Activated T-cell treated with anti-CD3 and anti-CD28 coated beads for 48 hours (primary cell): ENCODE measurements at places on chromosomes 6 and 20.

DNA sequence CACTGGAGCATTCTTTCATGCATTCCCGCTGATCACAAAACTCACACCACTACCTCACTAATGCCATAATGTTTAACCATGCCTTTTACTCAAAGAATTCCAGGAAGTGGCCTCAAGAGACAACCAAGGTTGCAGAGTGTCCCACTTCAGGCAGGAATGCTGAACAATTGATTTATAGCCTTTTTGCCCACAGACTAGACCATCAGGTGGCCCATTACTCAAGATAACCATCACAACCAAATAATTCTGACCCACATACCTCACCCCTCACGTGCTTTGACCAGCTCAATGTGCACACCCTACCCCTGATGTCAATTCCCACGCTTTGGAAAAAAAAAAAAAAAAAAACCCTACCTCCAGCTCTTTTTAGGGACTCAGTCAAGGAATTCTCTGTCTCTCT lies 220.6 kb upstream of the UFL1 start:
- DNase-seq, result no peak

DNA sequence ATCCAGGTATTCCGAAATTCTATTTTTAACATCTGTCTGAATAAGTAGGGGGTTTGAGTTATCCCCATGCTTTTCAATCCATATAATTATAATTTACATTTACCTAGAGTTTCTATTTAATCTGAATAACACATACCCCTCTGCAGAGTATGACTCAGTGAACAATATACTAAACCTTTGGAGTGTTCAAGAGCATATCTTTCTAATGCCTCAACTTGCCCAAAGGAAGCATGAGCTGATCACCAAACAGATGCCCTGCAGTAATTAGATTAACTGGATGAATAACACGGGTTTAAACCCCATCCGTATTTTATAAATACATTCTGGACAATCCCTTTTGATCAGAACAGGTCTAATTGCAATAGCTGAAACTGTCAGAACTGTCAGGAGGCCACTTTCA lies 897.1 kb downstream of the TFAP2A start:
- DNase-seq, result no peak

DNA sequence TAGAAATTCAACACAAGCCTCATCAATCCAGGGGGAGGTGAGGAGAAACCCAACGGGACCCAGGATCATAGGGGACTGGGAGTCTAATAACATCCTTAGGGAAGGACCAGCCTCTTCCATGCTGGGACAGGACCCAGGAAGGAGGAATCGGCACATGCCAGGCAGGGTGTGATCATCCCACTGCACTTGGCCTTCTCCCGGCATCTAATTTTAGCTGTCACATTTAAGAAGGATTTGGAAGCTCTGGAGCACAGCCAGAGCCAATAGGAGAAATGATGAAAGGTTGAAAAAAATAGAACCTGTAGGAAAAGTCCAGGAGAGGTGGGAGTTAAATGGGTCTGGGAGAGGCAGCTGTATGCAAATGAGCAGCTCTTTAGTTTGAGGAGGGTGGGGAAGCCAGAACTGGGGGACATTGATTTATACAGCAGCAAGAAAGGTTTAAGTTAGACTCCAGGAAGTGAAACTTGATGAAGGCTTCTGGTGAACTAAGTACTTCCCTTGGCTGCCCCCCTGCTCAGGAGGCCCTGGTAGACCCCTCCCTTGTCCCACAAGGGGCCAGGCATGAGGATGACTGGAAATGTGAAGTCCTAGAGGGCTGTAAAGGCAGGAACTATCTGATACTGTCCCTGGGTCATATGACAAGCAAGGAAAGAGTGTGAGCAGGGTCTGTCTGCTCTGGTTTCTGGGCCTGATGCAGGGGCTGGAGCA lies 260.3 kb downstream of the LRFN2 start:
- no peak for DNase-seq

GRCh38 chr6:128131566-128131965 lies 230.7 kb upstream of the THEMIS start:
- no peak for DNase-seq

DNA sequence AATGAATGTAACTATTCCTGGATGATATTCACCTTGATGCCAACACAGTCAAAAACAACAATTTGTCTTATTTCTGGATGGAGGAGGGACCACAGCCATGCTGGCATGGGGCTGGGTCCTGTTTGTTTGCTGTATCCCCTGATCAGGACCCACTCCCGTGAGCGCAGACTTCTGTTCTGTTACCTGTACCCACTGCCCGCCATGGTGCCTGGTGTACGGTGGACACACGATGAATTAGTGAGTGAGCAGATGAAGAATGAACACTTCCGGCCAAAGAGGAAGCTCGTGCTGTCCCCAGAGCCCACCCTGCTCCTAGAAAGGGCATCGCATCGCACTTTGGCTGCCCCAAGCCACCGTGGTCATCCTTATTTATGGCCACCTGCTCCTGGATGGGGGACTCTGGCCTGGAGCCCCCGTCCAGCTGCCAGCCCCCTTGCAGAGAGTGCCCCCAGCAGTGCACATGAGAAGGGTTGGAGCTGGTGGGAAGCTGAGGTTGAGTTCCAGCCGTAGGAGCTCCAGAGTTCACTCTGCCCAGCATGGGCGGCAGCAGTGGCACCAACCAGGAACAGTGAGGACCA lies 100.9 kb downstream of the BMP7 start:
- DNase-seq, result no peak

DNA sequence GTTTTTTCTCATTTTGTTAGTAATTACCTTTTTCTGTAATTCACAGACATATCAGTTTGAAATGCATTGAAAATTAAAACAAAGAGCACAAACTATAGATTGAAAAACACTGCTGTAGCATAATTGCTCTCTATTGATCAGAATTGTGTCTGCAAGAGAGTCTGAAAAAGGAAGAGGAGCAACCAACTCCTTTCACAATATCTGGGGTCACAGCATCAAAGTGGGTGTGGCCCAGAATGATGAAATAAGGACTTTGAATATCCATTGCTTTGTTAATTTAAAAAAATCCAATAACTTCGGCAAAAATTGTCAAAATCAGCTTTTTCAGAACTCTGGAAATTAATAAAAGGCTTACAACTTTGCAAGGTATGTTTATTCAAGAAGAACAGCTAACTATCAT lies 99.2 kb downstream of the MYLK4 start:
- no peak for DNase-seq

- no peak for DNase-seq
Measured at GRCh38 chr20:53622247-53623133, 28.9 kb upstream of the ZNF217 start.

GRCh38 chr6:72595812-72596211 lies 26.1 kb upstream of the KCNQ5 start:
- DNase-seq, result no peak

- no peak for DNase-seq
Measured at GRCh38 chr6:1619673-1620503, 10.2 kb downstream of the FOXC1 start.

GRCh38 chr20:63568170-63568981 lies 5.7 kb downstream of the HELZ2 start:
- no peak for DNase-seq

DNA sequence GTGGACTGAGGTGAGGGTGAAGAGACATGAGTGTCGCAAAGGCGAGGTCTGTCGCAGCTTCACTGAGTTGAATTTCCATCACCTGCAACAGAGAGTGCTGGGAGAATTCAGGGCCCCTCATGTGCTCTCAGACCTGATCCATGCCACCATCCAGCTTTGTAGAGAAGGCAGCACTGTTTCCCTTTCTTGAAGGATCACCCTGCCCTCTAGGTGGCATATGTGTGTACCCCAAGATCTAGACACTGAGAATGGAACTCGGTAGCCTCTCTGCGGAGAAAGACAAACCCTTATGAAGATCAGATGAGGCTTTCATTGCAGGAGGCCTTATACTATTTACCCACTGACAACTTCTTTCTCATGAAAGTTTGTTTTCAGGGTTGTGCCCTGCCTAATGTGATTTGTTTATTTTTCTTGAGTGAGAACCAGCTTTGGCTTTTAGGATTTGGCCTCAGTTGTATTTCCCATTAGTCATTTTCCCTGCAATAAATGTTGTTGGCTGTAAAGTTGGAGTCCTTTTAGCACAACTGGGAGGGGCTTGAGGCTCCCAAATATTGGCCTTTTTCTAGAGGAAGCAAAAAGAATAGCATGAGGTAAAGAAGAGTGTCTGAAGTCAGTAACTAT lies 811.3 kb downstream of the DHX35 start:
- no peak for DNase-seq
